ENCODE measurements at places on chromosomes 2 and 18.

DNA sequence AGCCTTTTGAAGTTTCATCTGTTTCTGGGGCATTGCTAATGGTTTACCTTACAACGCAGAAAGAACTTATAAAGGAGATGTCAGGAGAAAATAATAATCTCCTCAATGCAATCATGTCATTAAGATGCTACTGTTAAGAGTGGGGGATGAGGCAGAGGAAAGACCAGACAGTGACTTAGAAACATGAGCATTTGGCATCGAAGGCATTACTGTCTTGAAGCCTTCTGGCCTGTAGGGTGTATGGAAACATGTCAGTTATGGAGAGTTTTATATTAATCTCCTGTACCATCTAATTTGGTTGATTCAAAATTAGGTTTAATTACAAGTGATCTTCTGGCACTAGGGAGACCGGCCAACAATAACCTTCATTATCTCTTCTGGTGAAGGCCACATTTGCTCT is 32.5 kb downstream of the CDC42EP3 start:
- no peak for DNase-seq

- no peak for DNase-seq
These were observed 2.1 kb downstream of the IL1B start for GRCh38 chr2:112834396-112835037.

GRCh38 chr18:64403784-64404503 is 255.1 kb upstream of the LINC00305 start:
- no peak for DNase-seq

DNA sequence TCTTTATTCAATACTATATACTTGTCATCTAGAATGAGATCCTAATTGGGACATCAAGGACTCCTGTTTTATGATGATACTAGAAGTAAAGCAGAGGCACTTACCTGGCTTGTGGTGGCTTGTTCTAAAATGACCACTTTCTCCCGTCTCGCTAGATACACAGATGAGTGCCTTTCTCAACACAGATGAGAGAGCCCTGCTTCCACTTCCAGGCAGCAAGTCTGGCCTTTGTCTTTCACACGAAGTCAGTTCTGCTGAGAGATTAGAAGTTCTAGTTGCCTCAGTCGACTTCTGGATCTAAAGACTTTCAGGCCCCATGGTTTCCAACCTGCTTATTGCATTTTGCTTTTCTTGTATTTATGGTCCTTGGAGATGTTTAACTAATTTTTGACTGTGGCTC is 70.3 kb downstream of the PPP1R1C start:
- DNase-seq = no peak

- DNase-seq = no peak
These were observed 25.0 kb upstream of the RNF103 start for GRCh38 chr2:86648681-86649080.

GRCh38 chr18:43590182-43590903 is 313.1 kb upstream of the SYT4 start:
- no peak for DNase-seq

GRCh38 chr2:35821675-35822074 is 533.9 kb upstream of the CRIM1 start:
- DNase-seq = no peak

GRCh38 chr2:136051001-136051724 is 65.7 kb upstream of the DARS1 start:
- no peak for DNase-seq

GRCh38 chr18:45782662-45783061 is 42.8 kb upstream of the SIGLEC15 start:
- DNase-seq = no peak

- no peak for DNase-seq
These were observed 128.8 kb upstream of the SOX11 start for GRCh38 chr2:5563411-5563810.

DNA sequence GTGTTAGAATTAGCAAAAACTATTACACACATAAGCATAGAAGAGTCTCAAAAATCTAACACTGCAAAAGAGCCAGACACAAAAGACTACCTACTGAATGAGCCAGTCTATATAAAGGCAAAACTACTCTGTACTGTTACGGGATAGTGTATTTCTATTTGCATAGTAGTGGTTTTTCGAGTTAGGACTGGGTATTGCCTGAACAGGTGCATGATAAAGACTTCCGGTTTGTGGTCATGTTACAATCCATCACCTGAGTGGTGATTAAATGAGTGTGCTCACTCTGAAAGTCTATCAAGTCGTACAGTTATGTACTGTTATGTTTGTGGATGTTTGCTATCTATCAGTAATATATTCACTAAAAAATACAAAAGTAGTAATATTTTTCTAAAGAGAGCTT is 523.3 kb upstream of the SYT4 start:
- no peak for DNase-seq

- no peak for DNase-seq
These were observed 69.9 kb upstream of the MMADHC start for GRCh38 chr2:149657401-149658040.

DNA sequence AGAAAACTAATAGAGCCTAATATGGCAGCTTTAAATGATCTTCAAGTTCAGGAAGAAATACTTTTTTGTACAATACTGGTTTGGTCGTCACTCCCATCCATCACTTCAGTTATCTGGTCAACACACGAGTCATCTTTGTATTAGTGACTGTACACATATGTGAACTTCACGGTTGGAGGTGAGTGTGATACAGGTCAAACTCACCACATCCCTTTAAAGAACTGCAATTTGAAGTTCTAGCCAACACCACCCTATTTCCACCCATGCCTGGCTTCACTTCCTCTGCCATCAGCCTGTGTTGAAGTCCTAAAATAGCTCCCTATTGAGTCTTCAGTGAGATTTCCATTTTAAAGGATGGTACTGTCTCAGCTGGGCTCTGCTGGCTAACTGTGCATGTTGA is 361.9 kb downstream of the TXNL1 start:
- no peak for DNase-seq
